Activated naive CD8-positive, alpha-beta T cell treated with anti-CD3 and anti-CD28 coated beads, Interleukin-2, amount 50 U/mL, for 16 hours (primary cell): ENCODE measurements at places on chromosomes 12 and 14.

GRCh38 chr12:131367983-131368667 is 342.8 kb upstream of the SFSWAP start:
- no peak for DNase-seq

DNA sequence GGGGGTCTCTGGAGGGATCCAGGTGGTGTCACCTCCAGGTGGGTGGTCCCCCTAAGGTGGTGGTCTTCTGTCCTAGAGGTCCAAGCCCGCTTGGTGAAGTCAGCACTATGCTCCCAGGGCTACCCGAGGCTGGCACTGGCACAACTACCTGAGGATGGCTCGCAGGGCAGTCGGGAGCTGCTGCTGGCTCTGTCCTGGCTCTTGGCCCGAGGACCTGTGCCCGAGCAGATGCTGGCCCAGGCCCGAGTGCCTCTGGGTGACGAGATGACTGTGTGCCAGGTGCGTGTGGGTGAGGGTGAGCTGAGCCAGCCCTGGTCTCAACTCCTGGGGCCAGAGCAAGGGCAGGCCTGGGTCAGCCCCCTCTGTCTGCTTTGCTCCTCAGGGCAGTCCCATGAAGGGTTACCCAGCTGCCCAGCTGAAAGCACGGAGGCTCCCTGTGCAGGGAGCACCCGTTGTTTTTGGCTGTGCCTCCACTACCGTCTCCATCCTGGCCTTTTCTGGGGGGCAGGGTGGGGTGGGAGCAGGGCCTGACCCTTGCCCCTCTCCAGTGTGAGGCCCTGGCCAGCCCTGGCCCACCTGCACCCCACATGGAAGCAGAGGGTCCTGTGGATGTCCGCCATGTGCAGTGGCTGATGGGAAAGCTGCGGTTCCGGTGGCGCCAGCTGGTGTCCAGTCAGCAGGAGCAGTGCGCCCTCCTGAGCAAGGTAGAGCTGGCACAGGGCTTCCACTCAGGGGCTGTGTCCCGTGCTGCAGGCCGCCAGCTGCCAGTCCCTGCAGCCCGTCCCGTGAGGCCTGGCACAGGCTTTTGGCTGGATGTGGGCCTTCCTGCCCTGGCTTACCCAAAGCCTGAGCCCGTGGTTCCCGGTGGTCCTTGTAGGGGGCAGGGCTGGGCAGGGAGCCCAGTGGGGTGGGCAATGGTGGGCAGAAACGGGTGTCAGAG is 1.3 kb downstream of the TEDC1 start:
- DNase-seq, result no peak

DNA sequence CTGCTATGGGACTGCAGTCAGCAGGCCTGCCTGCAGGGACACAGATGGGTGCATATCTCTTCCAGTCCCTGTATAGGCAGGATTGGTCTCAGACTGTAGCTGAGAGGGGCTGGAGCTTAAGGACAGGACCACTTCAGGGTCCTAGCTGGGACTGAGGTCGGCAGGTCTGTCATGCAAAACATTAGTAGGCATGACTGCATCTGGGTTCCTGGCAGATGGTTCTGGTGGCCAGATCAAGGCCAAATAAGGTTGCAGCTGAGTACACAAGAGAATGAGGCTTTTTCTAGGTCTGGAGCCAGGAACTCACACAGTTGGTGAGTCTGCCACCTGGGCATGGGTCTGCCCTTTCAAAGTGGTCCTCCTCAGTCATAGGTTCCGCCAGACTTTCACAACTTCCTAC is 155.8 kb downstream of the TPH2 start:
- DNase-seq, result no peak

DNA sequence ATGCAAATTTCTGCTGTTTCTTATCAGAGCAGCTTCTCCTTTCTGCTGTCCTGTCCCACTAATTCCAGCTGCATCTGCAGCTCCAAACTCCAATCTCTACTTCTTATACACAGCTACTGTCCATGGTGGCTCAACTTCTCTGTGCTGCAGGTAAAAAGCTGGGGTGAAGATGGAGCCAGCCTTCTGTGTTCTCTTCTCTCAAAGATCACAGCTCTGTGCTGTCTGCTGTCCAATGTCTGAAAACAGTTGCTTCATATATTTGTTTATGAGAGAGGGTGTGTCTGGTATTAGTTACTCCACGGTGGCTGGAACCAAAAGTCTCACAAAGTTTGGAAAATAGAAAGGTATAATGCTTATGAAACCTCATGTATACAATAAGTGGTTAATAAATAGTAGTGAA is 445.8 kb upstream of the TBX3 start:
- DNase-seq, result no peak

DNA sequence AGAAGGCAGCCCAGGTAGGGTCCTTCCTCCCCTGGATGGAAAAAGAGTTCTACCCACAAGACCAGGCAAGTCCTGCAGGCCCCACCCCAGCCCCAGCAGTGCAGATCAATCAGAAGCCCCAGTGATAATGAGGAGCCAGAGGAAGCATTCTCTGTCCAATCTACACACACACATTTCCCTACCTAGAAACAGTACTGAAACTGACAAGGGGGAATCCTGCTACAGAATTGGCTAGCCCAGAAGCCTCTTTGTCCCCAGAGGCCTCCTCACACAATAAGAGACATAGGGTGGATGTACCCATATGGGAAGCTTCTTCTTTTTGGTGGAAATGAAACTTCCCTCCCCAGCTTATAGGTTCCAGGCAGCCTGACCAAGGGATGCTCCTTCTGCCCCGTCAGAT is 9.9 kb downstream of the FSCB start:
- DNase-seq, result no peak
